Stimulated activated CD4-positive, alpha-beta T cell treated with anti-CD3 and anti-CD28 coated beads, Interleukin-15, amount 100 ng/mL, for 1 hour (primary cell): ENCODE measurements at places on chromosomes 7 and 10.

GRCh38 chr10:109882251-109883057 is 40.9 kb downstream of the XPNPEP1 start:
- no peak for DNase-seq

GRCh38 chr10:99393036-99393435 is 37.4 kb downstream of the GOT1 start:
- no peak for DNase-seq

DNA sequence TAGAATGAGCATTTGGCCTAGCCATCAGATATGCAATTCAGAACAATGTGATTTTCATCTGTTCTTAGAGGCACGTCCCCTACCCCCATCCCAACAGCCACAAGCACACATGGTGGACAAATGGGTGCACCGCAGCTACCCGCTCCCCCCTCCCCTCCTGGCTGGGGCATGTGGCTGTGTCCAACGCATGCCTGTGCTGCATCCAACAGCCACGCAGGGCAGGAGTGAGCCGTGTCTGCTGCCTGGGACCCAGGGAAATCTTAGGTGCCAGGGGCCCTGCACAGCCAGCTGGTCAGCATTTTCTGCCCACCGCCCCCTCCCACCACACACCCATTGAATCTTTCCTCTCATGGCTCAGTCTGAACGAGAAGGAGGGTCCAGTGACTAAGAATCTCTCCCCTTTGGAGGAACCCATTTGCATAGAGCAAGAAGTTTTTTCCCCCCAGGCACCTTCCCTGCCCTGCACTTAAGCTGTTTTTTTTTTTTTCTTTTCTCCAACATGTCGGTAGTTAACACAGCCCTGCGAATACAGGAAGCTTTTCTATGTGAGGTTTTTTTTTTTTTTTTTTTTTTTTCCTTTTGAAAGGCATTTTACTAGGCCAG is 138.9 kb downstream of the WDR11 start:
- DNase-seq = no peak

DNA sequence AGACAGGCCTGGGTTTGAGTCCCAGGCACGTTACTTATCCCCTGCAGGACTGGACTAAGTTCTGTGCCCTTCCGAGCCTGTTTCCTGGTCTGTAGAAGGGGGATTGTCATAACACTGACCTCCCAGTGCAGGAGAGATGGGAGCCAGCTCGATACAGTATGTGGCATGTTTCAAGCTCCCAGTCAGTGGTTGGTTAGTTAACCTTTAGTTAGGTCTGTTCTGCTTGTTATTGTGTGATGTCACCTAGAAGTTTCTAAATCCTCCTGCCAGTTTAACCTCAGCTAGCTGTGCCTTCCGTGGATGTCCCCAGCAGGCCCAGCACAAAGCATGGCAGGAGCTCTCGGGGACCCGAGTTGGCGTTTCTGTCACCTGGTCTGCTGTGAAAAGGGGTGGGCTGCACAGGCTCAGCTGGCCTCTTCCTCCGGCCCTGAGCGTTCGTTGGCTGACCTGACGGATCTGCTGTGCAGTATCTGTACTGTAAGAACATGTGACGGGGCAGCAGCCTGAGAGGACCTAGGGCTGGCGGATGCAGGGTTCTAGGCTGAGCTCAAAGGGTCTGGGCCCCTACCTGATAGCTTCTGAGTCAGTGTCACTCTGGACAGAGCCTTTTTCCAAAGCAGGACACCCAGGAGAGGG is 53.0 kb downstream of the SPOCK2 start:
- no peak for DNase-seq

- DNase-seq = no peak
Measured at GRCh38 chr10:29823553-29824080, 188.8 kb upstream of the SVIL start.

- no peak for DNase-seq
Measured at GRCh38 chr7:97075928-97076327, 41.6 kb upstream of the SDHAF3 start.

GRCh38 chr7:27110186-27111031 is 7.9 kb upstream of the HOXA2 start:
- no peak for DNase-seq

DNA sequence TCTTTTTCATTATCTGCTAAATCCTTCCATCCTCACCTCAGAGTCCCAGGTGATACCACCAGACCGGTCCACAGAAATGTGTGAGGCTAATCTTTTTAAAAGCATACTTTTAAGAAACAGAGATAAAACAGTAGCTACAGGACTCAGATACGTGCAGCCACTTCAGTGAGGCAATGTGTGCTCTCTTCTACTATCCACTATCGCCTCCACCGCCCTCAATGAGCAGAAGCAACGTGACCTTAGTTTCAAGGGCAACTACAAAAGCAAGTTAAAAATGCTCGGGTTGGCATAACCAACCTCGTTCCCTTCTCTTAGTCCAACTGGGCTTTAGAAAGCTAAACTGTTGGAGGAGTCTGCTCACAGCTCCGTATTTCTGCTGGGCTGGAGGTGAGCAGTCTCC is 4.2 kb downstream of the FGFR2 start:
- no peak for DNase-seq

GRCh38 chr10:91344117-91344856 is 65.9 kb upstream of the HECTD2 start:
- no peak for DNase-seq

DNA sequence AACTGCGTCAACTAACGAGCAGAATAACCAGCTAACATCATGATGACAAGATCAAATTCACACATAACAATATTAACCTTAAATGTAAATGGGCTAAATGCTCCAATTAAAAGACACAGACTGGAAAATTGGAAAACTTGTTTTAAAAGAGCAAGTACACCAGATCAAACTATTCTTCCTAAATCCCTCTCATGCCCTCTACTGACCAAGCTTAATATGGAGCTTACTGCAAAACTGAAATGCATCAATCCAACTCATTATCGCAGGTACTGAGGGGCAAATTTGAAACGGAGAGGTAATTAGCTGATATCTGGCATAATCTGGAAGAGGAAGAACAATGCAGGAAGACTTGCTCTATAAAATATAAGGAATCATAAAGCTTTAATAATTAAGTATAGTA is 1223.8 kb downstream of the NXPH1 start:
- no peak for DNase-seq

DNA sequence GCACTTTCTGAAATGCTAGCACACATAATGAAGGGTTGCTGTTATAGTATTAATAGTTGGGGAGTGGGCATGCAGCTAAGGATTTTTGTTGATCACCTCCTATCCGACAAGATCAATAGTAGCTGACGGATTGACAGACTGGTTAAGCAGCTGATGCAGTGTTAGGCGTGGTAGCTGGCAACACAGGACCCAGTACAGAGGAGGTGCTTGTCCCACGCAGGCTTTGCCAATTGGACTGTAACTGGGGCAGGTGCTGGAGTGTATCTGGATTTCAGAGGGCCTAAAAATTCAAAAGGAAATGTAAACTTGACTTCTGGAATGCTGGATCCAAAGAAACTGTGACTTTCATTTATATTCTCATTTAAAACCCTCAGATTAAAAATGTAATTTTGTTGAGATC is 340.9 kb downstream of the SORCS3 start:
- no peak for DNase-seq

GRCh38 chr7:150313870-150314269 is 9.3 kb upstream of the LRRC61 start:
- DNase-seq = no peak

- no peak for DNase-seq
Measured at GRCh38 chr10:9193120-9193519, 1138.6 kb downstream of the GATA3 start.

DNA sequence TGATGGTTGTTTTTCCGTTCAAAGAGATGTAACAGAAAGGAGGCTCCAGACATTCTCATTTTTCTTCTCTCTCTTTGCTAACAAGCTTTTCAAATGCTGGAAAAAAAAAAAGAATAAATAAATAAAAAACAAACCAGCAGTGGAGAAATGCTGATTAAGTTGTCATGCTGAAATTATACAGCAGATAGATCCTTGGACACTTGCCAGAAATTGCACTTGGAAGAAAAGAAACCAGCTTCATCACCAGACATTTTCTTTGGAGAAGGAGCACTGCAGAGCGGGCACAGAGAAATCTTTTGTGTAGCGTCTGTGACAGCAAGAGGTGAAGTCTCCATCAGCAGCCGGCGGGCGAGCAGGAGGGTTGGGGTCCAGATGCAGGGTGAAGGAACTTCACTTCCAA is 55.8 kb downstream of the CLRN3 start:
- DNase-seq = no peak

GRCh38 chr7:158094046-158094445 is 493.6 kb downstream of the PTPRN2 start:
- no peak for DNase-seq

GRCh38 chr7:27950123-27950522 is 210.2 kb downstream of the TAX1BP1 start:
- no peak for DNase-seq

- DNase-seq = no peak
Measured at GRCh38 chr10:91574236-91574635, 58.6 kb downstream of the PPP1R3C start.

DNA sequence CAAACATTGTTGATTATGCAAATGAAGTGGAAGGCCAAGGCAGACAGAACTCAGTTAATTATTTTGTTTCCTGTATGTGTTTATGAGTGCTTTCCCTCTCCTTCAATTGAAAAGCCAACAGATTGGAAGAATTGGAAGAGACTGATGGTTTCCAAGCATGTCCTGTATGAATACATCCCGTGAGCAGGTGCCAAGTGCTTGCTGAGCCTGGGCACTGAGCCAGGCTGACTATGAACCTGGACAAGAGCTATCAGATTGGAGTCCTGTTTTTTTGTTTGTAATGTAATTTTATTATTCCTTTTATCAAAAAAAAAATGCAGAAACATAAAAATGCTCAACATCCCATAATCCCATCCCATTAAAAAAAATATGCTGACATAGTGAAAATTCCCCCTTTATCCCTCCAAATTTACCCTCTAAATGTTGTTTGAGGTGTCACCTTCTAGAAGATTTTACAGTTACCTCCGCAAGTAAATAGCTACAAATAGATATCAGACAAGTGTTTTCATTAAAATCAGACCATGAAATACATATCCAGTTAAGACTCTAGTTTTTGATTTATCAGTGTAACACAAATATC is 449.5 kb downstream of the GRID1 start:
- no peak for DNase-seq

DNA sequence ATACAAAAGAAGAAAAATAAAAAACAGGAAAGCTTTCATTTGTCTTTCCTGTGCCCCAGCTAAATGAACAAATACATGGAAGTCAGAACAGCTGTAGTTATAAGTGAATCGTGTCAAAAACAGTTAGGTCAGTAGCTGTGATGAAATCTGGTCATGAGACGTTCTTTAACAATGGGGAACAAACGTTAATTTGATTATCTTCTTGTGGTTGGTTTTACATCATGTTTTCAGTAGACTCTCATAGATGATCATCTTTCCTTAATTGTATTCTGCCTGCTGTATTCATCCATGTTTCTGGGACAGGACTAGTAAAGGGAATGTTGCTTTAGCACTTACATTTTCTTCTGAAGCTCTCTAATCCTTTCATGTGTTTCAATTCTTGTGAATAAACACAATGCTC is 97.0 kb downstream of the PCLO start:
- no peak for DNase-seq

- no peak for DNase-seq
Measured at GRCh38 chr10:42874713-42875387, 92.3 kb downstream of the BMS1 start.

DNA sequence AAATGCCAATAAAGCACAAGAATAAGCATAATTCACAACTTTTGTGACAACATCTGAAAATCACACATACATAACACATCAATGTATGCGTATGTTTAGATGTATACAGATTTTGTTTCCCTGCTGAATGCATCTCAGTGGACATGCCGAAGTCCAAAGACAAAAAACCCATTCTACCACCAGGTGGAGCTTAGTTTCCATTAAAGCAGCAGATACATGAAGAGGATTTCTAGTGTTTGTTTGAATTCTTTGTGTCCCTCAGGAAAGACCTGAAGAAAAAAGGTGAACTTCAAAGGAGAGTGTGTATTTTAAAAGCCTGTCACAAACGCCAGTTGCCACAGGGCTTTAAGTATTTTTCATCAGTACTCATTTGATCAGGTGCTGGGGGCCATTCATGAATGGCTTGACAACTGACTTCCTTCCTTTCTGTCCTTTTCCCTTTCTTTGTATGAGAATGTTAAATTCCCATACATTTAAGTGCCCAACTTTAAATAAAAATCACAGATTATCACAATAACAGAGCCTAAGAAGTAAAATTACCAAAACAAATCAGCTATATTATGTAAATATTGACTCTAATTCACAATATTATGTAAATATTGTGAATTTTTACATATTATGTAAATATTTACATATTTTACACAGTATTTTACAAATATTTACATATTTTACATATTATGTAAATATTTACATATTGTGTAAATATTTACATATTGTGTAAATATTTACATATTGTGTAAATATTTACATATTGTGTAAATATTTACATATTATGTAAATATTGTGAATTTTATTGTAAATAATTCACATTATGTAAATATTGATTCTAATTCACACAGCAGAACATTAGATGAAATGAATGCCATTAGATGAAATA is 343.0 kb downstream of the CRPPA start:
- no peak for DNase-seq

- no peak for DNase-seq
Measured at GRCh38 chr7:115889669-115889984, 140.9 kb downstream of the TFEC start.

DNA sequence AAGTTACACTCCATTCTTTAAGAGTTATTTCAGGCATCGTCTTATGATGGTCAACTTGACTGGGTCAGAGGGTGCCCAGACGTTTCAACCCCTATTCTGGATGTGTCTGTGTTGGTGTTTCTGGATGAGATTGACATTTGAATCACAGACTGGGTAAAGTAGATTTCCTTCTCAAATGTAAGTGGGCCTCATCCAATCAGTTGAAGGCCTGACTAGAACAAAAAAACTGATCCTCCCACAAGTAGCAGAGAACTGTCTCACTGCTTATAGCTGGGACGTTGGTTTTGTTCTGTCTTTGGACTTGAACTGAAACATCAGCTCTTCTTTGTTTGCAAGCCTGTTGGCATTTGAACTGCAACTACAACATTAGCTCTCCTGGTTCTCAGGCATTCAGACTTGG is 76.3 kb upstream of the LYZL1 start:
- DNase-seq = no peak

- no peak for DNase-seq
Measured at GRCh38 chr7:150742286-150742968, 5.2 kb downstream of the GIMAP5 start.

DNA sequence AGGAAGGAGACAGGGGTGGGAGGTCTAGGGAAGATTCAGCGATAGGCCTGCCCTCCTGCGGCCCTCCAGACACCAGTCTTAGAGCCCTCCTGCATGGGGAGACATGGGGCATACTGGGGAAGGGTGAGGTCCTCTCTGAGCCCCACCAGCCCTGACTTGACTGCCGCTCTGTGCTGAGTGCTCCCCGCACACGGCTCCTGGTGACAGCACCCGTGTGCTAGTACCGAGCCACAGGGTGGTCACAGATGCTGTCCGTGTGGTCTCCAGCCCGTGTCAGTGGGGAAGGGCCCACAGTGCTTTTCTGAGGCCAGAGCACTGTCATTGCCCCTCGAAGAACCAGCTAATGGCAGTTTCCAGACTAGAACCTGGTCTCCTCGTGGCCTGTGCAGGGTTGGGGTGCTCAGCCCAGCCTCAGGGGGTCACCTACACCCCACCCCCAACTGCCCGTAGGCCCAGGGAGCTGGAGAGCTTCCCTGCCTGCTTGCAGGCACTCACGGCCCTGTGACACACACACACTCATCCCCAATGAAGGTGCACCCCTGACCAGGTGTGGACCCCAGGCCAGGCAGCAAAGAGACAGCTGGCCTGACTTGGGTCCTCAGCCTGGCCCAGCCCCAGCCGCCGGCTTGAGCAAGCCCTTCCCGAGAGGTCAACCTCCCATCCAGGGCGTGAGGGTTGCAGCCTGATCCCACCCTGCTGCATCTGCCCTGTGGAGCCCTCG is 86.0 kb upstream of the RET start:
- DNase-seq = no peak
